Activated CD8-positive, alpha-beta memory T cell treated with anti-CD3 and anti-CD28 coated beads, Interleukin-2, amount 10 ng/mL, durations not matched to agents 7 days and 5 days (primary cell): ENCODE measurements at places on chromosomes 6 and 20. TPM values are rescaled to one million over a fixed set of nuclear protein-coding genes. Genes with fewer than 3 reads are reported as not detected.

EGFL8 gene
- total RNA-seq: 11.4 TPM

BNIP5 gene
- not detected for total RNA-seq

FRS3 gene
- 4.8 TPM for total RNA-seq

EYA2 gene
- total RNA-seq: not detected

VGLL2 gene
- not detected for total RNA-seq

RBM38 gene
- 91.9 TPM for total RNA-seq

SYNDIG1 gene
- not detected for total RNA-seq

ADGRF1 gene
- total RNA-seq: not detected

GPR6 gene
- total RNA-seq: not detected

SUMO4 gene
- total RNA-seq: 10.6 TPM

ZNF322 gene
- total RNA-seq: 13.7 TPM

MEP1A gene
- not detected for total RNA-seq

FAM217A gene
- total RNA-seq: not detected

PTP4A1 gene
- total RNA-seq: 70.2 TPM

EPPIN gene
- not detected for total RNA-seq

RAMACL gene
- total RNA-seq: 0.14 TPM

TFAP2A gene
- total RNA-seq: 0.21 TPM

GPR31 gene
- not detected for total RNA-seq
